NCI-H526 (cell line): ENCODE measurements at places on chromosomes 13 and 19.
A peak's percentile ranks its signal among the peaks of the same experiment; 100 is the strongest.

DNA sequence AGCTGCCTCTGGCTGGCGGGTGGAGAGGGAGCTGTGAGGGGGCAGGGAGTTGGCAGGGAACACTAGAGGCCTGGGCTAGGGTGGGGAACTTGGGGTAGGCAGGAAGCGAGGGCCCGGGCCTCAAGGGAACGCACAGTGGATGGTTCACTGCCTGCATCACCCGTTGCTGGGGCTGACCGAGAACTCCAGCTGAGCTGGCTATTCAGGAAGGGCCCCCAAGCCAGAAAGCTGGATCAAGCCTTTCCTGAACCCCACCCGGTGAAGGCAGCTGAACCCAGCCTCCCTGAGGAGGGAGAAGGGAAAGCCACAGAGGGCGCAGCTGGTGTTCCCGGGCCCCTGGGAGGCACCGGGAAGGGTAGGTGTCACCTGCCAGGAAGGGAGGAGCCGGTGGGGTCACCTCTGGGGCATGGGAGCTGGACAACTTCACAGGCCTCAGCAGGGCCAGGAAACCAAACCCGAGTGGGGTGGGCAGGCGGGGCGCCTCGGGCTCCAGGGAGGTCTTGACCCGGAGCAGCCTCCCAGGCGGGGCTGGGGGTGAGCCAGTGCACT, 13.9 kb downstream of the PALM start:
- DNase-seq = no peak

DNA sequence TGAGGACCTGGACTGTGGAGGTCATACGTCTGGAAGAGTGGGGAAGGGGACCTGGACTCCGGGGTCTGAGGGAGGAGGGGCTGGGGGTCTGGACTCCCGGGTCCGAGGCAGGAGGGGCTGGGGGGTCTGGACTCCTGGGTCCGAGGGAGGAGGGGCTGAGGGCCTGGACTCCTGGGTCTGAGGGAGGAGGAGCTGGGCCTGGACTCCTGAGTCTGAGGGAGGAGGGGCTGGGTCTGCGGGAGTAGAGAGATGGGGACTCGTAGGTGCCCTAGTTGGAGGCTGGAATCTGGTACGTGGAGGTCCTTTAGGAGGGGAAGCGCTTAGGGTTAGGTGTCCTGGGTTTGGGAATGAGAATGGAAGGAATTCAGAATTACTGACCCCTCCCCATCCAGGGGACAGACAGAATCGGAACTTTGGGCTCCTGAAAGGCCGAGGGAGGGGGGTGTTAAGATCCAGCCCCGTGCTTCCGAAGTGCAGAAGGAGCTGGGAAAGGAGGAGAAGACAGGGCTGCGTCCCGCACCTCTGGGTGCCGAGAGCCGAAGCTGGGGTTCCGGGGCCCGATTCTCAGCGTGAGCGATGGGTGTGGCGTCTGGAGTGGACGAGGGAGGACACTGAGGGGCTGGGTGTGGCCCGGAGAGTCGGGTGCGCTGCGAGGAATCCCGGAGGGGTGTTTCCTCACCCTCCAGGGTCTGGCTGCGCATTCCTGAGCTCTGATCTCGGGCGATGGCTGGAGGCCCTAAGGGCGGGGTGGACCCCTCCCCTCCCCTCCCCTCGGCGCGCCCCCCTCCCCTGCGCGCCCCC, 608 bp downstream of the MYADM start:
- no peak for DNase-seq

DNA sequence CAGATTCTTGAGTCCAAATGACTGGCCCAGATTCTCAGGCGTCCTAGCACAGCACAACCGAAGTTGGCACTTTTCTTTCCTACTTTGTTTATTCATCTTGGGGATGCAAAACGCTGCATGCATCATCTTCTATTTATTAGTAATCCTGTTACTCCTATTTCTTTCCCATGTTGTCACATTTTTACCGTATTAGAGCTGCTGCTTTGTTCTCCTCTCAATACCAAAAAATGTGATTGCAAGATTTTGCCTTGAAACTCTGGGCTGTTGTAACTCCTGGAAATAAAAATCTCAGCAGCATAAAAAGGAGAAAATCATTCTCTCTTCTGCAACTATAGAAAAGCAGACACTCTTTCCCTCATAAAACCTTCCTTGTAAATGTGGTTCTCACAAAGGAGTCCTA, 12.9 kb upstream of the IGSF23 start:
- peak; percentile 30 for DNase-seq

- DNase-seq = no peak
Observed at GRCh38 chr19:50896591-50897190, 14.5 kb downstream of the KLK4 start.

DNA sequence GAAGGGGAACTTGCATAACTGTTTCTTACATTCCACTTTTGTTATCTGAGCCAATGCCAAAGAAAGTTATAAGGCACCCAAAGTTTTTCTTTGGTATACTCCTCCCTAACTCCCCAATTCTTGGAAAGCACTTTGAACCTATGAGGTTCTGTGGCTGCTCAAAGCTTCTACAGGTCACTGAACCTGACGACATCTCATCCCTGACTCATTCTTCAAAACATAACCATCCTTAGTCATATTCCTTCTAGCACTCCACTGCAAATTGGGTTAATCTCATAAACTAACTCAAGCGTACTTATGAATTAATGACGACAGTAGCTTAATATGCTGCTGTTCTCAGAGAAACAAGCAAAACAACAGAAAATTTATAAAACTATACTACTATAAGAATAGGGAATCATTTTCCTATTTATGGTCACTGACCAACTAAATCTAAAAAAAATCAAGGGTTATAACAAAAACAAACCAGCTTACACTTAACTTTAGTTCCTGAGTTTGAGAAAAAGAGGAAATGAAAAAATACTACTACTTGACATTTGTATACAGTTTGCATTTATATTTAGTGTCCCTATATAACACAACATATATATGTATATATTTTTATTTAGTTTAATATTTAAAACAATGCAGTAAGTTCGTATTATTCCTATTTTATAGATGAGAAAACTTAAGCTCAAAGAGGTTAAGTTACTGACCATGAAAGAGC, 69.1 kb downstream of the CAB39L start:
- no peak for DNase-seq

DNA sequence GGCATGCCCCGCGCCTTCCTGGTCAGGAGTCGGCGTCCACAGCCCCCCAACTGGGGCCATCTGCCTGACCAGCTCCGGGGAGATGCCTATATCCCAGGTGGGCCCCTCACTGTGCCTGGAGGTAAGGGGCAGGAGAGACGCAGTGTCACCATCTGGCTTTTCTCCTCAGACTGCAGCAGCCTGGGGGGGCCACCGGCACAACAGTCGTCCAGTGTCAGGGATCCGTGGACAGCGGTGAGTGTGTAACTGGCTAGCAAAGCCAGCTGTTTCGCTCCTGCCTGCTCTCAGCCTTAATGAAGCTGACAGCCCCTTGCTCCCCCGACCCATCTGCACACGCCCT, 227 bp downstream of the OVOL3 start:
- DNase-seq = no peak

DNA sequence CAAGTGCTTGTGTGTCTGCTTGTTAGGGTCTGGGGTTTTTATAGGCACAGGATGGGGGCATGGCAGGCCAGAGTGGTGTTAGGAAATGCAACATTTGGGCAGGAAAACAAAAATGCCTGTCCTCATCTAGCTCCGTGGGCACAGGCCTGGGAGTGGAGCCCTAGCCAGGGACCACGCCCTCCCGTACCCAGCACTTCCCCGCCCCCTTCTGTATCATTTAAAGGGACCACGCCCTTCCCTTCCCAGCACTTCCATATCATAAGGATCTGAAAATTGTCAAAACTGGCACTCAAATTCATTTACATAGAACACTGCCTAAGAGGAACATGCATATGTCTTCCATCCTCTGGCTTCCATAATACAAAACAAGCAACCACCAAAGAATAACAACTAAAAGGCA, 185.8 kb downstream of the B3GLCT start:
- DNase-seq = peak; percentile 34

DNA sequence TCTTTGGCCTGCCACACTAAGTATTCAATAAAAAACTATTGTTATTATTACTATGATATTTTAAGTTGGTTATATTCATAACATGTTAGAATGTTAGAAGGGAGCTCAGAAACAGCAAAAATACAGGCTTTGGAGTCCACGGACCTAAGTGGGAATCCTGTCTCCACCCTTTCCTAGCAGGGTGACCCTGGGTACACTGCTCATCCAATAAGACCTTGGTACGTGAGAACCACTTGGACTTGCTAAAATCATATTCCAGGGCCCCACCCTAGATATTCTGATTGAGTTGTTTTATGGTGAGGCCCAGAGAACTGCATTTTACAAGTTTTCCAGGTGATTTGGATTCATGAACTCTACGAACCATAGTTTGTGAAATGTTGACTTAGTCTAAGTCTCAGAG, 47.4 kb upstream of the KL start:
- no peak for DNase-seq

- no peak for DNase-seq
Observed at GRCh38 chr13:42485272-42485671, 88.7 kb upstream of the TNFSF11 start.

GRCh38 chr13:28475916-28476725, 18.8 kb downstream of the FLT1 start:
- peak; percentile 33 for DNase-seq

DNA sequence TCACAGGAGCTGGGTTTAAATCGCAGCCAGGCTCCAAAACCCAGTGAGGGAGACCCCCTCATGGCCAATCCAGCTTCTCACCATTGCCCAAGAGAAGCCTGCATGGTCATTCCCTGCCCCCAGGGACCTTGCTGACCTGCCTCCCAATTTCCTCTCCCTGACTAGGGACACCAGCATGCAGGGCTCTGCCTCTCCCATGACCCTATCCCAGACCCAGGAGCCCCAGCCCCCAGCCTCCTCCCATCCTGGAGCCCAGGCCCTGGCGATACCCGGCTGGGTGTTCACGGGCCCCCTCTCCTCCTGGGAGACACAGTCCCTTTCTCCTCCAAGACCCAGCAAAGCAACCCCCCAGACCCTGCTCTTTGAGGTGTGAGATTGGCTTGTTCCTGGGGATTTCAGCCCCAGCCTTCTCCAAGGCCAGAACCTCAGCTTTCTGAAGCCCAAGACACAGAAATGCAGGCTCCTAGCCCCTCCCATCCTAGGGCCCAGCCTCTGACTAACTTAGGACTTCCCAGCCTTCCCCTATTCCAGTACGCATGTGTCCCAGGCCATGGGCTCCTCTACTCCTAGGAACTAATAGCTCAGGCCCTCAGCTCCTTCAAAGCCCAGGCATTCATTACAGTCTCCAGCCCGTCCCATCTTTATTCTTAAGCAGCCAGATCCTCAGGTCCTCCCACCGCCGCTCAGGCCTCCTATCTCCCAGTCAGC, 1.1 kb downstream of the GYS1 start:
- no peak for DNase-seq

DNA sequence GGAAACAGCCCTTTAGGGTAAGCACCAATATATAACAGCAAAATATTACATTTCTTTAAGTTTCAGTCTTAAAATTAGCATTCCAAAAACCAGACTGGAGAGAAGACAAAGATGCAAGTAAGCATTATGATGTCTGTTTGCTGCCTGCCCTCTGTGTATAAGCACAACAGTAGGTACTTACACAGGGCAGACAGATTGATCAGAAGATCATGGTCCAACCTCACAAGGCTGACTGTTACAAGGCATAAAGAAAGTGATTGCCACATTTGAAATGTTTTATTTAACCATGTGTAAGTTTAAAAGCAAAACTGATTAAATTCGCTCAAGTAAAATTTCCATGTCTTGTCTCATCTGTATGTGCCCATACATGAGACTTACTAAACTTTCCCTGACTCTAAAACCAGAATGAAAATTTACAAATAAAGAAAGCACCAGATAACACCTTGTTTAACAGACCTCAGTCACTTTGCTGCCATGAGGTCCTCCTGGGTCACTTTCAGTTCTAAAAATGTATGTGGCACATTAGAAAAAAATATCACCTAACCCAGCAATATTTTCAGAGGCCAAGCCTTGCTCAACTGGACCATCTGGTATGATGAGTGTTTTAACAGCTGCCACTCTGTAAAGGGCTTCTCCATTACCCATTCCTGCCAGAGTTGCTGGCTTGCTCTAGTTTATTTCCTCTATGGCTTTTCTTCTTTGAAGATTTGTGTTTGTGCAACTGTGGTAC, 297.0 kb downstream of the RBM26 start:
- DNase-seq = no peak

DNA sequence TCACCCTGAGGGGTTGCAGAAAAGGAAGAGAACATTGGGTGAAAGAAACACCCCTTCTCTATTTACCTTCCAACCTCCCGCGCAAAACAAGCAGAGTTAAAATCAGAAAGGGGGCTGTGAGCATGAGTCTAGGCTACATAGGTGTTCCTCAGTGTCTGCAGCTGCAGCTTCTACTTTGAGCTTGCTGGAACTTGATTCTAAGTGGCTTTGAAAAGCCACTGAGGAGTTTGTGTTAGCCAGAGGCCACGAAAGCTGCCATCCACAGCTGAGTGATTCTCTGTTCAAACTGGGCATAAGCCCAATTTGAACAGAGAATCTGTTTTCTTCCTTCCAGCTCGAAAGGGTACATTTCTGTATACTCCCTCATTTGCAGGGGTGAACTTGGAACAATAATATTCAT, 343.9 kb downstream of the PCDH9 start:
- DNase-seq = no peak

- DNase-seq = no peak
Observed at GRCh38 chr19:14027856-14028450, at the start of gene RLN3. Gene RLN3, plus strand, starts transcription at chr19:14028148. Its CDS starts 57 bp downstream, at chr19:14028205.

DNA sequence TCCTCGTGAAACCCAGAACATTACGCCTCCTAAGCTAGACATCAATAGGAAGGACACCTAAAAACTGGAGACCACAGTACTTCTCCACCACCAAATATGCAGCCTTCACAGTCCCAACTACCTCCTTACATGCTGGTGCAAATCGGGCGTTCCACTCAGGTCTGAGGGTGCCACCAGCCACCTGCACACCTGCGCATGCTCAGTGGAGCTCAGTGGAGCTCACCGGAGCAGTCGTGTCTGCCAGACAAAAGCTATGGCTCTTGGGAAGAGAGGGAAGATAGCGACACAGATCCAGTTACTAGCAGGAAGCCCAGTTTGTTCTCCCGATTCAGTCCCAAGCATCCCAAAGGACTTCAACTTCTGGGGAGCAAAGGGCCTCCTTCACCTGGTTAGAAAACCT, 237.1 kb downstream of the TSHZ3 start:
- no peak for DNase-seq

DNA sequence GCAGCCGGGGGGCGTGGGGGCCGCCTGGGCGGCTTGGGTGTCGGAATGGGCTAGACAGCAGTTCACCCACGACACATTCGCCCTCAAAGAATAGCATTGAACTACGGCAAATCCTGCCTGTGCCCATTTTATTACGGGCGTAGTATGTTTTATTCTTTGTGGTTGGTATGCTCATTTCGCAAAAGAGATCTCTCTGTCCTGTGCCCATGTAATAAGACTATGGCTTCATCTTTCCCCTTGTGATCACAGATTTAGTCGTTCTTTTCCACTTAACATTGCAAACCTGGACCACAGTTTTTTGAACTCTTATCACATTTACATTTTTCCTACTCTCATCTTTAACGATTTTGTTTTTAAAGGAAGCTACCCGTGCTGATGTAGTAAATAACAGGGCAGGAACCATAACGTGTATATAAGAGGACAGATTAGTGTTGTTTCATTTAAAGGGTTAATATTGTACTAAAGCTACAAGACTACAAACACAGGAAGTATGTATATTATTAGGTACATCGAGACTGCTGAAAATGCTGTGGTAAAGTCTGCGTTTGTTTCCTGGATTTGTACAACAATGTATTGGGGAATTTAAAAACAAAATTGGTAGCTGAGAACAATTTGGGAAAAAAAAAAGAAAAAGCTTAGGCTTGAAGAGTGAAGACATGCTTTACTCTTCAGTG, 3.2 kb upstream of the MYCBP2 start:
- DNase-seq = peak; percentile 91
